ENCODE measurements at places on chromosomes 2 and 18.

DNA sequence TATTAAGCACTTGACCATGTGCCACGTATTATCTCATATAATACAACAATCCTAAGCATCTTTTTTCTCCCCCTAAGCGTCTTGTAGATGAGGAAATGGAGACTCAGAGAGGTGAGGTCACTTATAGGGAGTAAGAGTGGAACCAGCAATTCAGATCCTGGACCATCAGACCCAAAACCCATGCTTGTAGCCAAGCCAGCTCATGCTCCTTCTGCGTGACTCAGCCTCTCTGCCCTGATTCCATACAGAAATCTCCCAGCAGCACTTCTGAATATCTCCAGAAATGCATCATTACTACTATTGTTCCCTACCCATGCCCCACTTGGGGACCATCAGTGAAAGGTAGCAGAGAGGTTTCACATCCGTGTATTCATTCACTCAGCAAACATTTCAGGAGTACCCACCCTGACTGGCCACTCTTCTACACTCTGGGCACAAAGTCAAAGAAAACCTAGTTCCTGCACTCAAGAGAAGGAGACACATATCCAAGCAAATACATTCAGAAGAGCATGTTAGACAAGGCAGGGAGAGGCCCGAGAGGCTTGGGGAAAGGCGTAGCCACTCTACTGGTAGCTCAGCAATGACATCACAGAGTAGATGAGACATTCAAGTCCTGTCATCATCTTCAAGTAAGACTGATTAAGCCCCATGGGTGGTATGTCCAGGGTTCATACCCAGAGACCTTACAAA, 141.9 kb downstream of the MTCL1 start:
- no peak for DNase-seq

DNA sequence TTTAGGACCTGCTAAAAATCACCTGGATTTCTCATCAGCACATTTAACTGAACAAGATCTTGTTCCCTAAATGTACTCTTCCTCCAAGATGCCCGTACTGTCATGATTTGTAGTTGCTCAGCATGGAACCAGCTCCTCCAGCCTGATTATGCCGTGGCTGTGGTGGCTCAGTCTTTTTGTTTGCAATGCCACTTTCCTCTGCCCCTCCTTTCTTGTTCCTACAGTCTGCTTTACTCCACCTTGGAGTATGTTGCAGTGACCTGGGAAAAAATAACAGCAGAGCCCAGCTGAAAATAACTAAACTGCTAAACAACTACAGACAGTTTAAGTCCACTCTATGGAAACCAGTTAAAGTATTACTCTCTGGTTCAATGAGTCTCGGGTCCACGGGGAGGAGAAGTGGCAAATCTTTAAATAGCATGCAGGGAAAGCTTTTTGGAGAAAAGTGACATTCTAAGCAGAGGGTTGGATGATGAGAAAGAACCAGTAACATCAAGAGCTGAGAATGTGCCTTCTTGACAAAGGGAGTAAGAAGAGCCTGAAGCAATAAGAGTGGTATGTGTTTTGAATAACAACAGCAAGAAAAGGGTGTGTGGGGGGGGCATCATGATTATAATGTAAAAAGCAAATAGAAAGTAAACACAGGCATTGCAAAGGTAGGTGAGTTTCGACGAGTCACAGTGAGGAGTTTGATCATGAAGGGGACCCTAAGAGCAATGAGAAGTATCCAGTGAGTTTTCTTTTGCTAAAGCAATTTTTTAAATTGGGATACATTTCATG, 225.7 kb downstream of the TMX3 start:
- DNase-seq: no peak

GRCh38 chr2:224359569-224359968, 42.3 kb downstream of the FAM124B start:
- DNase-seq: no peak

DNA sequence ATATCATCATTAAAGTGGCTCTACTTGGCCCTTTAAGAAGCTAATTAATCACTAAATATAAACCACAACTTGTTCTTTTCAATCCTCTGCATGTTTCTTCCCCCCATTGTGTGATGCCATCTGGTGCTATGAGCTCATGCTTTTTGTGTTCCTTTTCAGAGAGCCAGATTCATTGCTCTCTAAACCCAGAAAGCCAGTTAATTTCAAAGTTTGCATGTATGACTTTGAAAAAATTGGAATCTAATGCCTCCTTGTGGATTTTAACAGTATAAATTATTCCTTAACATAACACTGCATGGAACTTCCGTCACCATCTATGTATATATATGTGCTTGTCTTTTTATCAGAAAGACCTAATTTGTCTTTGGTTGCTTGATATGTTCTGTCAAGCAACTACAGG, 31.1 kb downstream of the TMEM178A start:
- DNase-seq: peak; percentile 89

Data from pons (tissue), 1 donor.